ENCODE measurements at places on chromosomes 5 and 9.
A peak's percentile ranks its signal among the peaks of the same experiment; 100 is the strongest.

DNA sequence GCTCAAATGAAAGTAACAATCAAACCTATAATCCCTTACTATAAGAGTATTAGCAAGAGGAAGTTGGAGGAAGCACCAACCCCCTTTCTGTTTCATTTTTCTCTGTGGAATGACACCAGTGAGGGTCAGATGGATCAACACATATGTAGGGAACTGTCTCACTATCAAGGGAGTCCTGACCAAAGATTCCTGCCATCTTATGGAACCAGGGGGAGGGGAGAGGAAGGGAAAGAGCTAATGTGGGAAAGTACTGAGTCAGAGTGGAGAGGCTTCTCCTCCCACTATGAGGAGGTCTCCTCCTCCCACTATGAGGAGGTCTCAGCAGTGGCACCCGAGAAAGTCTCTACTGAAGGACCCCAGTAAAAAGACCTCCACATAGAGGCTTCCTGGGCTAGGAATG, 73.3 kb upstream of the PCSK1 start:
- DNase-seq = no peak

DNA sequence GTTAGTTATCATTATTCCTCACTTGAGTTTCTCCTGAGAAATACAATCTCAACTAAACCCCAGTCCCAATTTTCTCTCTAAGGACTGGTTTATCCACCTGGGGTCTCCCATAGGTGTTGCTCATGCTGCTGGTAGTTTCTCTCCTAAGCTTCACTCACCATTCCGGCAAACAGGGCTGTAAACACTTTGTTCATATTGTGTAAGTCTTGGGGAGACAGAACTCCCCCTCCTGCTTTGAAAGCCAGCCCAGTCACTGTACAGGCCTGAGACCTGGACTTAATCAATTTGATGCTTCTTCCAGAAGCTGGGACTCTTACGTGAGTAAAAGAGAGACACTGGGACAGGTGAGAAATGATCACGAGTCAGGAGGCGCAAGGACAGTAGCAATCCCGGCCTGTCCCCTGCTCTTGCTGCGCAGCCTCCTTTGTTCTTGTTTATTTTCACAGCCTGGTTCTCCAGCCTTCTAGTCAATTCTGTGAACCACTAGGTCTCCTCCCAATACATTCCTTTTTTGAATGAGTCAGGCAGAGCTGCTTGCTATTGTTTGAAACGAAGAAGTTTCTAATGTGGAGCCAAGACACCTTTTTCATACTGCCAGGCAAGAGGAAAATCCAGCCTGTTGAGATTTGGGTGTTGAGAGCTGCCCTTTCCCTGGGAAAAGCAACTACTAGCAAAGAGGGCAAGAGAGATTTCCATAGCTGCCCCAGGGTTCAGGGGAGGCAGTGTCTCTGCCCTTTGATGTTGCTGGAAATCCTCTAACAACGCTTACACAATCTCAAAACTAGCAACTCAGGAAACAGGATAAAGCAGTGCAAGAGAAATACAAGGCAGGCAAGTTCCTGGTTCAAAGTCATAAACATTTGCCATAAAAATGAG, 9.2 kb upstream of the SHROOM1 start:
- no peak for DNase-seq

GRCh38 chr5:175306381-175306780, 137.6 kb downstream of the DRD1 start:
- no peak for DNase-seq

- no peak for DNase-seq
Observed at GRCh38 chr5:21236971-21237427, 1249.0 kb upstream of the CDH18 start.

DNA sequence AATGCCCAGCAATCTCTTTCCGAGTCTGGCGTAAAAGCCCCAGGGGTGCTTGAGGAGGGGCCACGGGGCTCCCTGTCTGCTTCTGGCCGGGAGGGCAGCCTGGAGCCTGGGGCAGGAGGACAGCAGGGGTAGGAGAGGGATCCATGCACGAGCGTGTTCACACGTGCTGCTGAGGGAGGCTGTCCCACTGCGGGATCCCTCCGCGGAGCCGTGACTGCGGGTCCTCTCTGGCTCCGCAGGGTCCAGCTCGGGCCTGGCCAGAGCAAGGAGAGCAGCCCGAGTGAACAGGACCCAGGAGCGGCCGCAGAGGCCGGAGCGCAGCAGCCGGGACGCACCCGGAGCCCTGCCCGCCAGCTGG, 78.4 kb downstream of the ZNF354C start:
- no peak for DNase-seq

- DNase-seq = no peak
Observed at GRCh38 chr5:123545506-123545905, 33.5 kb downstream of the CSNK1G3 start.

- no peak for DNase-seq
Observed at GRCh38 chr9:86837345-86837744, 110.0 kb downstream of the GAS1 start.

GRCh38 chr5:135456238-135457099, 4.3 kb upstream of the TIFAB start:
- peak; percentile 84 for DNase-seq

GRCh38 chr5:125276096-125276495, 529.7 kb upstream of the ZNF608 start:
- no peak for DNase-seq

DNA sequence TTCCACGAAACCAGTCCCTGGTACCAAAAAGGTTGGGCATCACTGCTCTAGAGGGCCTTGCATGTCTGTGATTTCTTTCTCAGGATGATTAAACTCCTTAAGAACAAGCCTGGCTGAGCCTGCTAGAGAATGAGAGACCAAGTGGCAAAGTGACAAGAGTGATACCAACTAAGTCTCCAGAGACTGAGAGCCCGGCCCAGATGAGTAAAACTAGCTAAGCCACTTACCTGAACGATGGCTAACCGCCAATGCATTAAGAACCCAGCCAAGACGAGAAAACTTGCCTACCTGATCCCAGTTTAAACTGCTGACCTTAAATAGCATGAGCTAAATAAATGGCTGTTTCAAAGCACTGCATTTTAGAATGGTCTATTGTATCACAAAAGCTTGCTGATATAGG, 5.6 kb upstream of the CCDC152 start:
- no peak for DNase-seq

GRCh38 chr5:87229780-87230179, 37.9 kb upstream of the RASA1 start:
- DNase-seq = no peak

- no peak for DNase-seq
Observed at GRCh38 chr5:62371409-62371808, 32.3 kb downstream of the DIMT1 start.

GRCh38 chr5:104146652-104147051, 584.1 kb upstream of the NUDT12 start:
- DNase-seq = no peak

GRCh38 chr9:105700668-105701067, 6.3 kb downstream of the TMEM38B start:
- DNase-seq = no peak

DNA sequence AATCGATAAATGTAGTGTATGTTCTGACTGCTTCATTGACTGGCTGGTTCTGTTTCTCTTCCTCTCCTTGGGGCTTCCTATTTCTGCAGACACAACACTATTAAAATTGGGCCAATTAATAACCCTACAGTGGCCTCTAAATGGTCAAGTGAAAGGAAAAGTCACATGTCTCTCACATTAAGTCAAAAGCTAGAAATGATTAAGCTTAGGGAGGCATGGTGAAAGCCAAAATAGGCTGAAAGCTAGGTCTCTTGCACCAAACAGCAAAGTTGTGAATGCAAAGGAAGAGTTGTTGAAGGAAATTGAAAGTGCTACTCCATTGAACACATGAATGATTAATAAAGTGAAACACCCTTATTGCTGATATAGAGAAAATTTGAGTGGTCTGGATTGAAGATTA, 58.2 kb downstream of the CCNH start:
- DNase-seq = no peak

GRCh38 chr9:130523921-130524320, 55.5 kb upstream of the FUBP3 start:
- DNase-seq = no peak

- no peak for DNase-seq
Observed at GRCh38 chr5:61498121-61498520, 166.1 kb downstream of the ZSWIM6 start.

GRCh38 chr5:130976493-130976892, 188.6 kb downstream of the HINT1 start:
- DNase-seq = no peak

GRCh38 chr5:94505327-94506068, 112.9 kb downstream of the KIAA0825 start:
- DNase-seq = no peak

DNA sequence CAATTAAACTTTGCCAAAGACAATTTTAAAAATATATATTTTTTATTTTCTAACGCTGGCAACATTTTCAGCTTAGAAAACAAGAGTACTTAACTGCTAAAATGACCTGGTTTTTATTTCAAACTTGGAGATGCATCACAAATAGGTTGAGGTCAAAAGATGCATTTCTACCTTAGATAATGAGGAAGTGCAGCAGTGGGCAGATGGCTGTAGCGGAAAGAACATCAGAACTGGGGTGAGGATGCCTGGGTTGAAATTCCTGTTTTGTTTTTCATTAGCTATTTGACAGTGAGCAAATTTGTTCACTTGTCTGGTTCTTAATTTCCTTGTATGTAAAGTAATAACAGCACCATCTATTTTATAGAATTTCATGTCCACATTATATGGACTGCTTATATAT, 524.8 kb upstream of the KLF4 start:
- DNase-seq = no peak

- DNase-seq = no peak
Observed at GRCh38 chr9:4663956-4664355, 1.9 kb downstream of the PLPP6 start.

Measured in RCC 7860 (cell line).